Neural crest cell (in vitro differentiated cells): ENCODE measurements at places on chromosomes 4 and X. TPM values are rescaled to one million over a fixed set of nuclear protein-coding genes. Genes with fewer than 3 reads are reported as not detected.
A peak's percentile ranks its signal among the peaks of the same experiment; 100 is the strongest.

GRCh38 chr4:105923497-105924238 lies 28.4 kb downstream of the NPNT start:
- DNase-seq: no peak

GRCh38 chr4:169458575-169458974 lies 153.8 kb downstream of the NEK1 start:
- DNase-seq: no peak

- DNase-seq: no peak
These were observed 1016.5 kb downstream of the SH3BGRL start for GRCh38 chrX:82218361-82218760.

DNA sequence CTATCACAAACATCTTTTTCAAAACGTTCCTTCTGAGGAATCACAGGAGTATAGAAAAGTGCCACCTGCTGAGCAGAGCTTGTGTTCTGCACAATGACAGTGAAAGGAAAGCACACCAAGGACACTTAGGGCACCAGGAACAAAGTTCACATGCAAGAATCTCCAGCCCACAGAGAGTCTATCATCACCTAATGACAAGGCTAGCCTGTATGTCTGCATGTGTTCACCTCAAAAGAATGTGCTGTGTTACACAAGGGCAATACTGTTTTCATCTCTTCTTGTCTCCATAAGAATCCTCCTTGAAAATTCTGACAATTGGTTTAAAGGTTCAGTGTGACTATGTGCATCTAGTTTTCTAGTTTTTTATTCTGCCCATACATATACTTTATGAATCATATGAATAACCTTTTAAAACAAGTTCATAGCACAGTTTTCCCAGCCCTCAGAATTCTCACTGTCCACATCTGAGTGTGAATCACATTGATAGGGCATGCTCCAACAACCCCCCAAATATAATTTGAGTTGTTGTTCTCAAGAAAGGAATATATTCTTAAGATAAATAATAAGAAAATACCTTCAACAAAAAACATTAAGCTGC lies 118.0 kb downstream of the PWWP3B start:
- DNase-seq: no peak

- DNase-seq: no peak
These were observed 439.5 kb upstream of the MAGEB2 start for GRCh38 chrX:29775890-29776289.

DNA sequence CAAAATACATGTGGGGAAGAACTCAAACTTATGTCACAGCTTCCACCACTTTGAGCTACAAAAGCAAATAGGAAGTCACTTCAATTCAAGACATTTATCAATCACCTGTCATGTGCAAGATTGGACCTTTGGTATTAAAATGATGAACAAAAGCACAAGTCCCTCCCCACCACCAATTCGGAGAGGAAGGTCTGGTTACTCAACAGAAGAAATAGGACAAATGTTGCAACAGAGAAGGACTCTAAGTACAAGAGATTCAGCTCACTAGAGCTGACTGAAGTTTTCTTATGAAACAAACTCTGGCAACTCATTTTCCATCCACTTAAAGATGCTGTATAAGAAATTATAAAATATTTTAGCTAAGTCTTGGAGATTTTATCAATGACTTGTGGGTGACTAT lies 16.0 kb upstream of the MMRN1 start:
- DNase-seq: no peak

DNA sequence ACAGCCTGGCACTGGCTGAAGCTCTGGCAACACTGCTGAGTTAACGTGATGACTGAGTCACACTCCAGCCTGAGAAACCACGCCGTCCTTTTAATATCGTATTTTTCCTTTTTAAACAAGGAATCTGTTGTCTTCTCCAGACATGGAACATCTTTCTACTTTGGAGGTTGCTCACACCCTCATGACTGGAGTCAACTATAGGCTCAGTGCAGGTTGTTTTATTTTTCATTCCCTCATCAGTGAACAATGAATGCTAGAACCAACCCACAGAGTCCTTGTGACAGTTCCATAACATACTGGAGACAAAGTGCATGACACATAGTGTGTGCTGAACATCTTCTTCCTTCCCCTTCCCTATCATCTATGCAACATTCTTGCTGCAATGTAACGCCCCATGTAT lies 76.8 kb upstream of the CPEB2 start:
- DNase-seq: no peak

GRCh38 chrX:131746491-131746968 lies 202.7 kb downstream of the OR13H1 start:
- no peak for DNase-seq

GRCh38 chr4:42248972-42249371 lies 96.5 kb upstream of the BEND4 start:
- no peak for DNase-seq

DNA sequence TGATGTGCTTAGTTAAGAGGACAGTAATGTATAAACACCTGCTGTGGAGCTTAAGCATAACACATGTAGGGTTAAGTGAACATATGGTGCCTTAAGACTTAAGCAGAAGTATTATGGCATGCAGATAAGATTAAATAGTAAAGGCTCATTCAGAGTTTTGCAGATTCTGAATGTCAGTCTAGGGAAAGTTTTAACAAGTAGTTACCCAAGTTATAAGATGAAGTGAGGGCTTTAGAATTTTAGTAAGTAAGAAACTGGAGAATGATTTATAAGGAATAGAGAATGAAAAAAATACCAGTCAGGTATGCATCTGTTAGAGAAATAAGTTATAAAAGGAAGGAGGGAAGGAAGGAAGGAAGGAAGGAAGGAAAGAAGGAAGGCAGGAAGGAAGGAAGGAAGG lies 902.1 kb downstream of the TRAM1L1 start:
- no peak for DNase-seq

- no peak for DNase-seq
These were observed 15.6 kb upstream of the ADGRA3 start for GRCh38 chr4:22531311-22532019.

GRCh38 chr4:22897520-22898108 lies 204.9 kb downstream of the GBA3 start:
- DNase-seq: peak; percentile 42

Gene HPSE
- total RNA-seq: 0.30 and 0.32 TPM in 2 replicates

Gene TMEM271
- 0.26 and 0.32 TPM in 2 replicates for total RNA-seq

DNA sequence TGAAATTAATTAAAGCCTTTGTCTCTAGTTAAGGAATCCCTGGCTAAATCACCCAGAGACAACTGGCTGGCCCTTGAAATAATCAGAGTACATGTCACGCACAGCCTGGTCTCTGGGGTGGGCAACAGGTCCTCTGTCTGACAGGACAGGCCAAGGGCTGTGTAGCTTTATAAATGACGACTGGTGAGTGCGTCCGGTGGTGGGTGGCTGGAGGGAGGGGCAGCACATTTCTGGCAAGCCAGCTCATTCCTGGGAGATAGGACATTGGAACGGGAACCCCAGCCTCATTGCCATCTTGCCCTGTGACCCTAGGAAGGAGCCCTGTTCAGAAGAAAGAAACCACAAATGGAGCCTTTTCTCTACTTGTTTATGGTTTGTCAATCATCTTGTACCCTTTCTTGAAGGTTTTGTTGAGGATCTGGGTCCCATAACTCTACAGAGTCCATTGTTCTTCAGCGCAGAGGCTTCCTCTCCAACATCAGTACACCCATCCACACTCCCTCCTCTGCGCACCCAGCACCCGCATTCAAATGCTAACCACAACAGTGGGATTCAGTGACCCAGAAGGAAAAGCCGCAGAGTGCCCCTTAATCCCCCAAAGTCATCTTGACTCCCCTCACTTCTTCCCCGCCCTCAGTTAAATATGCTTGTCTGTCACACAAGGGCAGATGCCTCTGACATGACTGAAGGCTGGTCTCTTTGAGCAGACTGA lies 368.1 kb downstream of the UNC5C start:
- DNase-seq: peak; percentile 39

- DNase-seq: no peak
These were observed 155.4 kb upstream of the FAM9B start for GRCh38 chrX:9189286-9189685.

- no peak for DNase-seq
These were observed 174.6 kb downstream of the PRR32 start for GRCh38 chrX:126994032-126994600.

GRCh38 chr4:5267408-5267807 lies 216.1 kb downstream of the STK32B start:
- DNase-seq: no peak

Gene TRIML2
- not detected in 2 replicates for total RNA-seq
